ENCODE measurements at places on chromosomes 16 and 17.

- no peak for DNase-seq
These were observed 96.8 kb upstream of the CLEC3A start for GRCh38 chr16:77925531-77925930.

- no peak for DNase-seq
These were observed 15.5 kb downstream of the ERCC4 start for GRCh38 chr16:13935408-13935807.

DNA sequence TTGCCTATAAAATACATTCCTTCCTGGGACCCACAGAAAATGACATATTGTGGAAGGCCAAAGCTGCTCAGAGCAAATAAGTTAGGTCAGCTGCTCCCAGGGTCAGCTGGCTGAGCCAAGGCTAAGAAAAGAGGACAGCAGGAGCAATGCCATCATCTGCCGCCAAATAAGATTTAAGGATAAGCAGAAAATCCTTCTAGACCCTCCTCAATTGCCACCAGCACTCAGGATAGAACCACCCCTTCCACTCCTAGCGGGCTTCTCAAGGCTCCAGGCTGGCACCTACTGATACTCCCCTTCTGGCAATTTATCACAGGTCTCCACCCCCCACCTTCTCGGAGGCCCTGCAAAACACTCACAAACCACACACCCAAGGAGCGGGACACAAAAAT is 22.9 kb downstream of the MBTPS1 start:
- DNase-seq: no peak

DNA sequence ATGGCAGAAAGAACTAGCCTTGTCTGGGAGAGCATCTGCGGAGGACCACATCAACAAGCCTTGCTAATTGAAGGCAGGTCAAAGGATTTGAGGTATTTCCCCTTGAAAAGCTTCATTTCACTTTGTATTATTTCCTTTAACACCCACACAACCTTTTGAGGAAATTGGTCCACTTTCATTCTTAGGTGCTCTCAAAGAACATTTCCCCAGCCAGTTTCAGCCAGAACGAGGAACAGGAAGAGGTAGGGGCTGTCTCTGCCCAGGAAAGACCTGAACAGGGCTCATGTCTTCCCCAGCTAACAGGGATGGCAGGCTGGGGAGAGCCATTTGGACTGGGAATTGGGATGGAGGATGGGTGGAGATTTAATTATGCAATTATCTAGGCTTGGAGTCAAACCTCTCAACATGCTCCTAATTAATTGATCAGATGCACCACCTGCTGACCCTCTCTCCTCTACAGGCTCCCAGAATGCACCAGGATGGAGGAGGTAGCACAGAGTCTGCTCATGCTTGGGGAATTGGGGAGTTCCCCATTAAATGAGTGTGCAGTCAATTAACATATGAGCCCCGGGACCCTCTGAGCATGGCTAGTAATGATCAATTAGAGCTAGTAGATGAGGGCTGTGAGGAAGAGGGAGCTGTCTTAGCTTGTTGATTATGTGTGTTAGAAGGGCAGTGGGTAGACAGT is 84.6 kb downstream of the GP2 start:
- DNase-seq: no peak

GRCh38 chr16:74461826-74462225 is 40.5 kb upstream of the CLEC18B start:
- no peak for DNase-seq

DNA sequence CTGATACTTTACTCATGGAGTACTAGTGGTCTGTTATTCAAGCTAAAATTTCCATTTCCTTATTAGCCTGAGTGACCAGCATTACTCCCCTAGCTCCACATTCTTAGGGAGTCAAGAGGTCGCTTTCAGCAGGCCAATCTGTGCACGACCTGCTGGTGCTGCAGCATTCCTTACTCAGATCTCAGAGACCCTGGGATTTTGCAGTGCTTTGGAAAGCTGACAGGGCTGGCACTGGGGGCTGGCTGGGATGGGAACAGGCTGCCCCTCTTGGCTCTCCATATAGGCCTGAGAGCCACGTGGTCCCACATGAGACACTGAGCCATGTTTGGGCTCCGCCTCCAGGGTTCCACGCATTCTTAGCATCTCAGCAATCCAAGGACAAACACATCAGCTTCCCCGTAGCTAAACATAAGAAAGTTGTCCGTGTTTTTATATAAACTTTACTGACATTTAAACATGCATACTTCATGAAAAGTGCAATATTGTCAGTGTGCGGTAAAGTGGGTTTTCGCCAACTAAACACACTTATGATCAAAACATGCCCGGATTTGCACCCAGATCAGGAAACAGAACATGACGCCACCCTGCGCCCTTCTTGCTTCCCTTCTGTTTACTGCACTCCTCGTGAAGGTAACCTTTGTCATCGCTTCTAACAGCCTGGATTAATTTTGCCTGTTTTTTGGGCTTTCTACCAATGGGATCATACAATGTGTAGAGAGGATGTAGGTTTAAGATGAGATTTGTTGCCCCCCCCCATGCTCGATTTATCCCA is 254.5 kb upstream of the CACNG5 start:
- DNase-seq: peak; percentile 46

GRCh38 chr17:67413388-67413787 is 36.3 kb downstream of the PITPNC1 start:
- no peak for DNase-seq

- no peak for DNase-seq
These were observed 60.2 kb upstream of the ARHGAP44 start for GRCh38 chr17:12729086-12729485.

DNA sequence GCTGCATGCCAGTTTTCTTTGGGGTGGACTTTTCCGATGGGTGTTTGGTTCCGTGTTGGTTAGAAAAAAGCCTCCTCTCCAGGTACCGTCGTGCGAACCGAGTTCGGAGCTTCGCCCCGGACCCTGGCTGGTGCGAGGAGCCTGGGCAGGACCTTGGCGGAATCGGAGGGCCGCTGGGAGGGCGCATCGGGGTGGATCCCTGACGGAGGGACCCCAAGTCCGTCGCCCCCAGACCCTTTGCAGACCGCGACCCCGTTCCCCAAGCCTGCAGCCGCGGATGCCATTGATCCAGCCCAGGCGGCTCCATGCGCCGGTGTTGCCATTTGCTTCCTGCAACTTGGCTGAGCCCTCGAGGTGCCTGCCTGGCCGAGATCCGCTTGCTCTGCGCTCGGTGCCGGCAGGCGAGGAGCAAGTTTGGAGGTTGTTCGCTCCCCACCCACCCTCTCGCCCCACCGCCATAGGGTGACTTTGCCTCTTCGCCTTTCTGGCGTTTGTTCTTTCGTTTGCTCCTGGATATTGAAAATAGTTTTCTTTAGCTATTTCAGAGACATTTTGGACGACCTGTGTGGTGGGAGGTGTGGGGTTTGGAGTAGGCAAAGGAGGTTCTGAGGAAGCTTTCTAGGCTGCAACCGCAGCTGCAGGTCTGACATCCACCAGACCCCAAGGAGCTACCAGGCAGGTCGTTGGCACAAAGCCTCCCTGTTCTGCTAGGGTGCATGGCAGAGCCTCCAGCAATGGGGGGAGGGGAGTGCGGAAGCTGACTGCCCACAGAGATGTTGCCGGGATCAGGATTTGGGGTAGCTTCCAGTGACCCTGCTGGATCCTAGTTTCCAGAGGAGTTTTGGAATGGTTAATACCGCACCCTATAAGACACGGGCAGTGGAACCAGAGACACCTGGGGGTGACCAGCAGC is 58.2 kb downstream of the RAP1GAP2 start:
- DNase-seq: no peak

- DNase-seq: no peak
These were observed 5.7 kb upstream of the SNAI3 start for GRCh38 chr16:88691924-88692560.

GRCh38 chr17:50956750-50957523 is 90.8 kb upstream of the TOB1 start:
- peak; percentile 57 for DNase-seq

- no peak for DNase-seq
These were observed 18.0 kb upstream of the RNF135 start for GRCh38 chr17:30952638-30953393.

DNA sequence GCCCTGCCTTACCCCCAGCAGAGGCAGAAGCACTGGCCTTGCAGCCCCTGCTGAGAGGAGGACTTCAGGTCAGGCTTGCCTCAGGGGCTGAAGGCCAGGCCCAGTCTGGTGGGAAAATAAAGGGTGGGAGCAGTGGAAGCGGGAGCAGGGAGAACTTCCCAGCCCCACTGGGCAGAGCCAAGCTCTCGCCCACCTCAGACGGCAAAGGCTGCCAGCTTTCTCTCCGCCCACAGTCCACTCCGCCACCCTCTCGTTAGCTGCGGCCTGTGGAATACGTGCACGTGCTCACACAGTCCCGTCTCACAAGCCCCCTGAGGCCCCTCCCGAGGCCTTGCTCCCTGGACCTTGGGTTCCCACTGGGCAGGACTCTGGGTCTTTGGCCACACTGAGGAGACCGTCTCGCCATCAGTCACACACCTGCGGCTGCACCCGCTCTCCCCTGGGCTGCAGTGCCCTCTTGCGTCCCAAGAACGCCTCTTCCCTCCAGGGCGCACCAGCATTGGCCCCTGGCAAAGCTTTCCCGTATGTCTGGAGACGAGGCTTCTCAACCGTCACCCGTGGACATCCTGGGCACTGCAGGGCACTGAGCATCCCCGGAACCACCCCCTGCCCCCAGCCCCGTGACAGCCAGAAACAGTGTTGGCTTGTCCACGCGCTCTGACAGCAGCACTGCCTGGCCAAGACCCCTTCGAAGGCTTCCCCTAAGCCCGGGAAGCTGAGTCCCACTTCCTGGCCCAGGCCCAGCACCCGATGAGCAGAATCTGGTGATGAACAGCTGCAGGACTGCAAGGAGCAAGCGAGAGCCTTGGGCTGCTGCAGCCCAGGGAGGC is 8.3 kb downstream of the MRPL28 start:
- peak; percentile 62 for DNase-seq

GRCh38 chr16:46649588-46650253 is 28.5 kb upstream of the SHCBP1 start:
- peak; percentile 57 for DNase-seq

DNA sequence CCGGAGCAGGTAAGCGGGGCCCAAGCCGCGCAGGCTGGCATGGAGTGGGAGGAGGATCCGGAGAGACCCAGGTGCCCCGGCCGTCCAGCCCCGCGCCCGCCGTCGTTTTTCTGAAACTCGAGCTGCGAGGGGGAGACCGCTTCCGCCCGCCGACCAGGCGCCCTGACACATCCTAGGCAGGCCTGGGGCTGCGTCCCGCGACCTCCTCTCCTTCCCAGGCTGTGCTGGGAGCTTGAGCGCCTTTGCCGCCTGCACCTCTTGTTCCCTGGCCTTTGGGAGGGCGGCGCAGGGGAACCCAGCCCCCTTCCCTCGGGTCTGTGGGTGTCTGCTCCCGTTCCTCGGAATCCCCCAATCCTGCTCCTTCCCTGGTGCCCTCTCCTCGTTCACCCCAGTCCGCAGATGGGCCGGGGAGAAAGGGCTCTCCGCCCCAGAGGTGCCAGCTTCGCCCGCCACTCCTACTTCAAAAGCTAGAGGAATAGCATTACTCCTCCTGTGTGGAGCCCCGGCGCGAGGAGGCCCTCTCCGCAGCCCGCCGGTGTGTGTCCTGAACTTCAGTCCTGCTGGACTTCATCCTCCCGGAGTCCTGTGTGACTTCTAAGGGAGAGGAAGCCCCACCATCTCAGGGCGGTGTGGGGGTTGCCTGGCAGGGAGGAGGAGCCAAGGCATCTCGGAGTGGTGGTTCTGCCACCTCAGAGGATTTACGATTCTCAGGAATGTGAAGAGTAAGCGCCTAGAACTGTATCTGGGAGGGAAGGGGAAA is 1.0 kb downstream of the NHERF1 start:
- DNase-seq: peak; percentile 23

GRCh38 chr16:17538927-17539326 is 68.2 kb upstream of the XYLT1 start:
- peak; percentile 44 for DNase-seq

GRCh38 chr16:17177242-17177958 is 293.4 kb downstream of the XYLT1 start:
- DNase-seq: peak; percentile 85

DNA sequence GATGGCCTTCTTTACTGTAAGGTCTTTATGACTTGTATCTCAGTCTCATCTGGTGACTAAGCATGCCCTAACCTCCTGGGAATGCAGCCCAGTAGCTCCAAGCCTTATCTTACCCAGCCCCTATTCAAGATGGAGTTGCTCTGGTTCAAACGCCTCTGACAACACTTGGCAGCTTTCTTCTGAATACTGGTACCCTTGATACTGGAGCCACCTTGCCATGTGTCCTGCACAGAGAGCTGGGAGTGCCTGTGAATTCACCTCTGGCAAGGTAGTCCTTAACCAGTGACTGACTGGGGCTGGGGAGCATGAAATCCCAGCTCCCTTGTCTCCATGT is 17.2 kb downstream of the NUDT7 start:
- no peak for DNase-seq

DNA sequence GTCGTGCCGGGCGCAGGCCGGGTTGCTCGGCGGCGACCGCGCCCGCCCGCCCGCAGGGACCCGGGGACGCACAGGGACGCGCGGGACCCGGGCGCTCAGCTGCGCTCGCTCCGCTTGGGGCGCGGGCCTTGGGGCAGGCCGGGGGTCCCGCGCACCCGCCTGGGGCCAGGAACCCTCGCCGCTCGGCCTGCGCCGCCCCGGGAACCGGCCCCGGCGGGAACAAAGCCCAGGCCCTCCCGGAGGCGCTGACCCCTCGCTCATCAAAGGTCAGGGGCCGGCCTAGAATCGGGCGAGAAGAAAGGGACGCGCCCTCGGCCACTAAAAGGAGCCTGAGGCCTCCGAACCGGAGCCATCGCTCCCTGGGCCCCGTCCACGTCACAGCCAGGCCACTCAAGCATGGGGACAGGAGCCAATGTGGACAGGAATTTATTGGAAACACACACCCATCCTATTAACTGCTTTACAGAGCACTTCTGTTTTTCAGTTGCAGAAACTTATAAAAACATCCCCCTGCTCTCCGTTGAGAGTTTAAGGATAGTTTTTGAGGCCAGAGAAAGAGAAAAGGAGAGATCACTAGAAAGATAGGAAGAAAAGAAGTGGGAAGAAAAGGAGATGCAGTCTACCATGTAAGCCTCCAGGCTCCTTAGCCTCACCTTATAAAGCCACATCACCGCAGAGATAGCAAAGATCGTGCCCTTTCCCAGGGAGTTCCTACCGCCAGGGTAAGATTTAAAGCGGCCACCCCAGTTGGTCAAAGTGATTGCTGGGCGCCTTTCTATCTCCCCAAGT is 558 bp upstream of the ZFHX3 start:
- no peak for DNase-seq

DNA sequence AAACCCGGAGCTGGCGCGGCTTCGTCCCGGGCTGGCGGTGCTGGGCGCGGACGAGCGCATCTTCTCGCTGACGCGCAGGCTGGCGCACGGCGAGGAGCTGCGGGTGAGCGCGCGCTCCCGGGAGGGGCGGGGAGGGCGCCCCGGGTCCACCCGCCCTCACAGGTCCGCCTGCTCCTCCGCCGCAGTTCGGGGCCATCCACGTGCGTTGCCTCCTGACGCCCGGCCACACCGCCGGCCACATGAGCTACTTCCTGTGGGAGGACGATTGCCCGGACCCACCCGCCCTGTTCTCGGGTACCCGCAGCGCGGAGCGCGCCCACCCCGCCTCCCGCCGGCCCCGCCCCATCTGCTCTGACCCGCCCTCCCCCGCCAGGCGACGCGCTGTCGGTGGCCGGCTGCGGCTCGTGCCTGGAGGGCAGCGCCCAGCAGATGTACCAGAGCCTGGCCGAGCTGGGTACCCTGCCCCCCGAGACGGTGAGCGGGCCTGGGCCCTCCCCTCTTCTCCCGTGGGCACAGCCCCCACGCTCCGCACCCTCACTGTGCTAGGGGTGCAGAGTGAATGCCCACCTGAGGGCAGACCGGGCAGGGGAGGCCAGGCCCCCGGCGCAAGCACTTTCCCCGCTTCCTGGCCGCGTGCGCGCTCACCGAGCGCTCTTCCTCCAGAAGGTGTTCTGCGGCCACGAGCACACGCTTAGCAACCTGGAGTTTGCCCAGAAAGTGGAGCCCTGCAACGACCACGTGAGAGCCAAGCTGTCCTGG is 1.4 kb downstream of the HAGHL start:
- DNase-seq: peak; percentile 72

- no peak for DNase-seq
These were observed 13.9 kb downstream of the EIF4A3 start for GRCh38 chr17:80132906-80133625.

Measured in fibroblast of upper back skin (primary cell).